ENCODE measurements at places on chromosomes 12 and 14.
A peak's percentile ranks its signal among the peaks of the same experiment; 100 is the strongest.

GRCh38 chr14:92651106-92651757 lies 97.2 kb downstream of the LGMN start:
- DNase-seq: no peak

GRCh38 chr14:53715193-53715721 lies 241.4 kb downstream of the BMP4 start:
- no peak for DNase-seq

- DNase-seq: no peak
Measured at GRCh38 chr12:114450515-114451300, 44.8 kb upstream of the TBX5 start.

DNA sequence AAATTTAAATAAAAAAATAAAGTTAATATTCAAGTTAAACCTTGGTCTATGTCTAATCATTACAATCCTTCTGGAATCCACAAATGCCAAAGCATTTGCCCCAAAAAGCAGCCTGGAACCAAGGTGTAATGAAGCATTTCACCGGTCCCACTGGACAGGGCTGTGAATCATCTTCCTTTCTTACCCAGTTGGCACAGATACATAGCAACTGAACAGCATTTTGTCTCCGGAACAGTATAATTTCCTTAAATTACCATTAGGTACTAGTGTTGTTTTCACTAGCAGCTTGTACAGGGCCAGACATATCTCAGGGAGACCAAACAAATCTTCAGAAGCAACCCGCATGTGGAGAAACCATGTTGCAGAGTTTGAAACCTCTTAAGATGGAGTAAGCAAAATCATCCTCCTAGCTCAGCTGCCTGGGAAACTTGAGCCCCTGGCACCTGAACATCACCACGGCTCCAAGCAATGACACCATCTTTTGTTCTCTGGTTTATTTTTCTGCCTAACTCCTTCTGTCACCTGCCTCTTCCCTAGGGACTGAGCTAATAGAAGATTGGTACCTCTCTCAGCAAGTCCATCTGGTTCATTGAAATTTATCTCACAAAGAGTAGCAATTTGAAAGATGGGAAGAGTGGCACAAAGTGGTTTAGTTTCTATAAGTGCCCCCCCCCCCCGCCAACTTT lies 17.9 kb upstream of the MDM1 start:
- DNase-seq: peak; percentile 100

- DNase-seq: no peak
Measured at GRCh38 chr14:88551980-88552431, 2.8 kb downstream of the PTPN21 start.

DNA sequence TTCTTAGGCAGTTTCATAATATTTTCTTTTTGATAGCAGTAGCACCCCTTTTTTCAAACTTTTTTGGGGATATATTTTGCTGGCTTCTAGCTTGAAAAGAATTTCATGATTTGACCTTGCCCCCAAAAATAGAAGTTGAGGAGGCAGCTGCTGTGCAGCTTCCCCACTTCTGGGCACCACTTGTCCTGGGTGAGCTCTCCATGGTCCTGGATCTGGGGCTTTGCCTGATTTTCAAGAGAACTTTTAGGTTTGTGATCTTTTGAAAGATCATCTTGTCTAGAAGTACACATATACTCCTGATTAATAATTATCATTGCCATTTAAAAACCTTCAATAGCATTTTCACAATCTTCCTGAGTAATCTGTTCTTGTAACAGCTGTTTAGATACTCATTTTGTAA lies 271.6 kb downstream of the NPAS3 start:
- DNase-seq: no peak

GRCh38 chr12:47207340-47207717 lies 127.6 kb upstream of the AMIGO2 start:
- no peak for DNase-seq

GRCh38 chr14:81162941-81163340 lies 57.8 kb downstream of the GTF2A1 start:
- DNase-seq: no peak

DNA sequence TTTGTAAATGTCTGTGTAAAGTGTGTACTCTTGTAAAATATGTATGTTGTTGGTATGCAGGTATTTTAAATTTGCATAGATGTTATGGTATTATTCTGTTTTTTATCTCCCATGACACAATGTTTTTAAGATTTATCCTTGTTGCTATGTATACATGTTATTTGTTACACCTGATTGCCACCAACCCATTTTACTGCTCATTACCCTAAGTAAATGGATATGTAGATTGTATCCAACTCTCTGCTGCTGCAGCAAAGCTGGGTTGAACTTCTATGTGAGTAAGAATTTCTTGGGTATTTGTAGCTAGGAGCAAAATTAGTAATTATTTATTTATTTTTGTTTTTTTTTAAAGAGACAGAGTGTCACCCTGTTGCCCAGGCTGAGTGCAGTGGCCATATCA lies 6.2 kb downstream of the APAF1 start:
- no peak for DNase-seq

DNA sequence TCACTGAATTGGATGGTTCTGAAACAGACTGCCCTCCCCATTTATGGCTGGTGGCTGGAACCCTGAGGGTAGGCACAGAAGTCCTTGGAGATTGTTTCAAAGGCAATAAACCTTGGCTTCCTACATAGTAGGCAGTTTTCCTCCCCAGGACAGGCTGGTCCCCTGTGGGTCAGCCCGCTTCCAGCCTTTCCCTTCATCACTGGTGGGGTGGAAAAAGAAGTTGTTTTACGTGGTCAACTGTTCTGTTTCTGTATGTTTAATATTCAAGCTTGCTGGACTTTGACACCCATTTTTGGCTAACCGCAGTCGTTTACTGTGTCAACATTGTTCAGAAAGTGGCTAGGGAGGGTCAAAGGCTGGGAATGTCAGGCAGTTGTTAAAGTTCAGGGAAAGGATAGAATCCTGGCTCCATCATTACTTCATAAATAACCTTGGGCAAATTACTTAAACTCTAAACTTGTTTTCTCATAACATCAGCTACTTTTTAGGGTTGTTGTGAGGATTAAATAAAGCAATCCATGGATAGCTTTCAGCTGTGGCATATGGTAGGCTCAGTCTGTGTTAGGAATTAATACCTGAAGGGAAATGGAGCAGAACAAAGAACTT lies 2.4 kb downstream of the KLHDC2 start:
- no peak for DNase-seq

- DNase-seq: no peak
Measured at GRCh38 chr12:130043685-130044406, 118.4 kb upstream of the FZD10 start.

GRCh38 chr12:121167232-121167820 lies 34.6 kb downstream of the P2RX7 start:
- DNase-seq: no peak

DNA sequence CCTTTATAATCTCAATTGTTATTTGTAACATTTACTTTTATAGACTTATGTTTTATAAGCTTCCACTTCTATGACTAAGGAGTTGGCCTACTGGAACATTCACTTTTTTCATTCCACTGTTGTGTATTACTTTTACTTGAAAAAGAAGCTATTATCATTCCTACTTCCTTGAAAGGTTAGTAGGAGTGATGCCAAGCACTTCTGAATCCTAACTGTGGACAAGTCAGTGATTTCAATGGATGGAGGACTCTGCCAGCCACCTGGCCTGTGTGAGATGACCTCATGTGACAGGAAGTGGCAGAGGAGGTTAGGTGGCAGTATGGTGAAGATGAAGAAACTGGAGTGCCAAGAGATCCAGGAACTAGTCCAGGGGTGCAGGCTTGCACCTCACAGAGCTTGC lies 46.0 kb downstream of the TECPR2 start:
- no peak for DNase-seq

DNA sequence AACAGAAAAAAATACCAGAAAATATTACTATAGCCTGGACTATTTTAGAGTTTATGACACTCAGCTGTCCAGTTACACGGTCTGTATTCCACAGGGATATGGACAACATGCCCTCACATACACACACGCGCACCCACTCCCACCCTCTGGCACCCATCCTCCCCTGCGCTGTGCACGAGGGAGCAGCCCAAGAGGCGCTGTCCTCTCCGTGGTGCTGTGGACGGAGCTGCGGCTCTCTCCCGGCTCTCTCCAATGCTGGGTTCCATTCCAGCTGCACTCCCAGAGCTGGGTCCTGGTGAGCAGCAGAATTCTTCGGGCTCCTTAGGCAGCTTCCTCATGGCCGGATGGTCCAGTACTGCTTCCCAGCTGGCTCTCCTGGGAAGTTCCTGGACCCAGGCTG lies 6.0 kb upstream of the NGB start:
- no peak for DNase-seq

DNA sequence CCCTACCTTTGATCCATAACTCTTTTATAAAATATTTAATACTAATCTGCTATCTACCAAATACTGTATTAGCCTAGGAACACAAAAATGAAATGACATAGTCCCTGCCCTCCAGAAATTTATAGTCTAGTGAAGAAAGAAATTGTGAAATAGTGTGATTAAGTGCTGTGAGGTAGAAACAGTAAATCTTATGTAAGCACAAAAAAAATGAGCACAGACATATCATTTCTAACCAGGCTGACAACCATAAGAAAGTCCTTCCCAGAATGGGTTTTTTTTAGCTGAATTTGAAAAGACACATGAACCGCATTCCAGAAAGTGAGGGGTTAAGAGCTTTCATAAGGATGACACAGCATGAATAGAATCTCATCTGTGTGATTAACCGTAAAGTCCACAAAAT lies 145.9 kb downstream of the SOX5 start:
- peak; percentile 12 for DNase-seq

DNA sequence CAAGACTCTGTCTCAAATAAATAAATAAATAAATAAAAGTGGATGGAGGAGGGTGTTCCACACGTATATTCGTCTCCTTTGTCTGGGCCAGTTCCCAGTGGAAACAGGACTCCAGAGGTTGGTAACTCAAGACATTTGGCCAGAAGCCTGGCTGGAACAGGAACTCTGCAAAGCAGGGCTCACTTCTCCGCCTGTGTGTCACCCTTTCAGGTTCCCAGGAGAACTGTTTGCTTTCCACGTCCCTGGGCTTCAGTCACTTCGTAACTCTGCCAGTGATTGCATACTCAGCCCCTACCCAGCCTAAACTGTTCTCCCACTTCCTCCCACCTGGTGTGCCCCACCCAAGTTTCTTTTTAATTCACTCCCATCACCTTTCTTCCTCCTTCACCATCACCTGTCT lies 7.0 kb upstream of the UBE2N start:
- DNase-seq: peak; percentile 35

- DNase-seq: no peak
Measured at GRCh38 chr12:46100551-46101484, 110.4 kb upstream of the SCAF11 start.

GRCh38 chr12:22275843-22276242 lies 58.7 kb downstream of the ST8SIA1 start:
- DNase-seq: no peak

DNA sequence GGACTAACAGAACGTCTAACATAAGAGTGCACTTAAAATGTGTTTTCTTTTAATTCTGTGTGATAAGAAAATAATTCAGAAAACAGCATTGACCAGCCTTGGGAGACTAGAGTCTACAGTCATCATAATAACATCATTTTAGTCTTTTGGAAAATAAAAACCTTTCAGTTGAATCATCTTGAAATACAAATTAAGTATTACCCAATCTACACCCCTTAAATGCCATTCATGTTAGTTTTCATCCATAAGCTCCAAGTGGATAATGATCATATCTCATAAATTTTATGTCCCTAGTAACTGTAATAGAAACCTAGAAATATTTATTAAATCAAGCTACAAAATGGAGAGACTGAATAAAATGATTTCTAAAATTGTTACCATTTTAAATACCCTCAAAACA lies 32.4 kb downstream of the EPS8 start:
- no peak for DNase-seq

DNA sequence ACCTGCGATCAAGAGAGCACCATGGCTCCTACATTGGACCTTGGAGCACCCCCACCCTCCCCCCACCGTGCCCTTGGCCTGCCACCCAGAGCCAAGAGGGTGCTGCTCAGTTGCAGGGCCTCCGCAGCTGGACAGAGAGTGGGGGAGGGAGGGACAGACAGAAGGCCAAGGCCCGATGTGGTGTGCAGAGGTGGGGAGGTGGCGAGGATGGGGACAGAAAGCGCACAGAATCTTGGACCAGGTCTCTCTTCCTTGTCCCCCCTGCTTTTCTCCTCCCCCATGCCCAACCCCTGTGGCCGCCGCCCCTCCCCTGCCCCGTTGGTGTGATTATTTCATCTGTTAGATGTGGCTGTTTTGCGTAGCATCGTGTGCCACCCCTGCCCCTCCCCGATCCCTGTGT lies 1.8 kb upstream of the RNU7-1 start:
- DNase-seq: no peak

DNA sequence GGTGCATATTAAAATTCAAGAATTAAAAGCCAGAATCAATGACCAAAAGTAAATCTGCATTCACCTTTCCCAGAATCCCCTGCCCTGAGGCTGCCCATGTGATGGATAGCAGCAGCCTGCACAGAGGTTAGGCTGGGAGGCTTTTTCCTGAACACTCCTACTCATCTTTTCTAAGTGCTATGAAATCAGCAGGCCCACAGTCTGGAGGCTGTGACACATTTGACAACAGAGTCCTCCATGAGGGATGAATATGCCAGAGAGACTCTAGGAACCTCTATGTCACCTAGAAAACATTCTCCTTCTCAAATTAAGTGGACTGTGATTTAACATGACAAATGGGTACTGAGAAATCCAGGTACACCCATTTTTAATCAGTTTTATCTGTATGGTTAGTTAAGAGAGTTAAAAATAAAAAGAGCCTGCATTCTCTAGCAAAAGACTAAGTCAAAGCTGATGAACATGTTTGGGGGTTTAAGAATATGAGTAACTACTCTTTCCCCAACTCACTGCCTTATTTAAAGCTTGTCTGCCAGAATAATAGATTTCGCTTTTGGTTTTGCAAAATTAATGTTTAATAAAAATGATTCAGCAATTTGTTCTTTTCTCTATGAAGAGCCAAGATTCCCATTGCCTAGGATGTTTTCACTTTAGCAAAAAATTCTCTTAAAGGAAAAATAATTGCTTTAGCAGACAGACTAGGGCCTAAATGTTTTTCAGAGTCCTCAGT lies 115.0 kb downstream of the RTN1 start:
- DNase-seq: peak; percentile 18

DNA sequence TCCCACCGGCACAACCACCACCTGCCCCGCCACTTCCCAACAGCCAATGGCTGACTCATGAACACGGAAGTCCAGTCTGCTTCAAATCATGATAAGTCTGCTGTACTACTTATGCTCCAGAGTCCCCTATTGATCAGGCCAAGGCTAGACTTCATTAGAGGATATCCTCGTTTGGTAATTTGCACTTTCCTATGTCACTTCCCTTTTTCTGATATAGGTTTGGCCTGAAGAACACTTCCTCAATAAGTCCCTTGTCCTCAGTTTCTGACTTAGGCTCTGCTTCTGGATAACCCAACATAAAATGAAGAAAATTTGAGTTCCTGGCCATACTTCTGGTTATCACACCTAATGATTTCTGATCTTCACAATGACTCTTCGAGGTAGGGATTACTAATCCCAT lies 45.3 kb downstream of the IFNG-AS1 start:
- no peak for DNase-seq

- DNase-seq: no peak
Measured at GRCh38 chr12:48947727-48948126, 9.6 kb downstream of the ARF3 start.

GRCh38 chr12:72493407-72493806 lies 221.2 kb downstream of the TRHDE start:
- DNase-seq: no peak

- DNase-seq: no peak
Measured at GRCh38 chr14:54200726-54201125, 196.1 kb upstream of the CDKN3 start.

GRCh38 chr12:117502633-117503032 lies 141.2 kb upstream of the NOS1 start:
- DNase-seq: no peak
